ENCODE measurements at places on chromosomes 16 and 17.

- no peak for DNase-seq
Observed at GRCh38 chr17:22286337-22287041, 594.2 kb downstream of the KCNJ18 start.

DNA sequence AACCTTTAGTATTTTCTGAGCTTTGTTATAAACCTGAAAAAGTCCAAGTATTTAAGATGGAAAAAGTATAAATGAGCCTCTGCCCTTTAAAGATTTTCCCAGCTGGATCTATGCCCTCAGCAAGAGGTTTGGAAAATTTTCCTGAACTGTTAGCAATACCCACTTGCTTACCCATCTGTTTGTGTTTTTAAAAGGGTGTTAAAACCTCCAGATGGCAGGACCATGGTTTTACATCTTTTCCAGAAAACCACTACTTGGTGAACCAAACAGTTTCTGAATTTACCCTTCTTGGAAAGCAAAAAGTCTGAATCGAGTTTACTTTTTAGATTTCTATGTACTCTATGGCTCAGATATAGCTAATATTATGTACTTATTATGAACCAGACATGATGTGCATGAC, 719 bp downstream of the PMFBP1 start:
- DNase-seq = no peak

DNA sequence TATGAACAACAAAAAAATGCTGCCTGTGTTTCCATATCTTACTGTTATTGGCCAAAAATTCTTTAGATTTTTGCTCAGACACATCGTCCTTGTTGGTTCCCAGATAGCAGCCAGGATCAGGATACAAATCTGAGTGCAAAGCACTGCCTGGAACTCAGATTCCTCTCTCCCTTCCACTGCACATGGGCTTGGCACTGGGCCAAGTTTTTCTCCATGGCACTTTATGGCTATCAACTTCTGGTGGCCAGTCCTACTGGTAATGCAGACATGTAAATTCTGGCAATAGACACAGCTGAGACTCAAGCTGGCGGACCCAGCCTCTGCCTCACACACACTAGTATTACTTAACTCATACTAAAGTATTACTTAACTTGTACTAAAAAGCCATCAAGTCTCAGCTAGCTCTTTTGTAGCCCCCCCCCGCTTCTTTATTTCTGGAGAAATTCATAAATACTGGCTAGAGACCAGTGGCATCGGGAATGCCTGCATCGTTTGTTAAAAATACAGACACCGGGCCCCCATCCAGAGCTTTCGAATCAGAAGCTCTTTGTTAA, 181.2 kb upstream of the COX10 start:
- peak; percentile 5 for DNase-seq

- no peak for DNase-seq
Observed at GRCh38 chr16:22284637-22285036, 12.6 kb upstream of the POLR3E start.

- no peak for DNase-seq
Observed at GRCh38 chr16:84132527-84133285, 12.3 kb downstream of the HSDL1 start.

- DNase-seq = no peak
Observed at GRCh38 chr17:81118308-81119221, 46.7 kb upstream of the PVALEF start.

GRCh38 chr16:89721546-89722391, 432 bp downstream of the ZNF276 start:
- DNase-seq = no peak

DNA sequence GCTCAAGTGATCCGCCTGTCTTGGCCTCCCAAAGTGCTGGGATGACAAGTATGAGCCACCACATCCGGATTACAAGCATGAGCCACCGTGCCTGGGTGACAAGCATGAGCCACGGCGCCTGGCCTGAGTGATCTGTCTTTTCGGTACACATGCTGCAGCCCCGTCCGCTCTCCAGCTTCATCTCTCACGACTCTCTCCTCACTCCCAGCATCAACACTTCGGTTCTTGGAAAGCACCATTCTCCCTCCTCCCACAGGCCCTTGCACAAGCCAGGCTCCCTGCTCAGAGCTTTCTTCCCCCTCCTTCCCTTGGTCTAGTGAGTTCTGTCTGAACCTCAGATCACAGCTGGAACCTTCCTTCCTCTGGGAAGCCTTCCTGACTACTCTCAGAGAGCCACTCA, 6.5 kb upstream of the NCBP3 start:
- DNase-seq = no peak

GRCh38 chr17:29240477-29240876, 6.2 kb upstream of the CRYBA1 start:
- no peak for DNase-seq

DNA sequence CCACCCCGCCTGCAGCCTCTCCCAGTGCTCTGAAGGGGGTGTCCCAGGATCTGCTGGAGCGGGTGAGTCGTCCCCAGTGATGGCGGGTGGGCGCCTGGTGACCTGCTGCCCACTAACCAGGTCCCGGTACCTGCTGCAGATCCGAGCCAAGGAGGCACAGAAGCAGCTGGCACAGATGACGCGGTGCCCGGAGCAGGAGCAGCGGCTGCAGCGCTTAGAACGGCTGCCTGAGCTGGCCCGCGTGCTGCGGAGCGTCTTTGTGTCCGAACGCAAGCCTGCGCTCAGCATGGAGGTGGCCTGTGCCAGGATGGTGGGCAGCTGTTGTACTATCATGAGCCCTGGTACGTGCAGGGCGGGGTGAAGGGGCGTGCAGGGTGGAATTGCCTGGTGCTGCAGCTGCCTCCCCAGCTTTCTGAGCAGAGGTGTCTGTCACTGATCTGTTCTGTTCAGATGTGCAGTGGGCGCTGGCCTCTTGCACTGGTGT, 3.6 kb downstream of the CDT1 start:
- no peak for DNase-seq

- no peak for DNase-seq
Observed at GRCh38 chr17:39939106-39939505, 11.6 kb downstream of the LRRC3C start.

DNA sequence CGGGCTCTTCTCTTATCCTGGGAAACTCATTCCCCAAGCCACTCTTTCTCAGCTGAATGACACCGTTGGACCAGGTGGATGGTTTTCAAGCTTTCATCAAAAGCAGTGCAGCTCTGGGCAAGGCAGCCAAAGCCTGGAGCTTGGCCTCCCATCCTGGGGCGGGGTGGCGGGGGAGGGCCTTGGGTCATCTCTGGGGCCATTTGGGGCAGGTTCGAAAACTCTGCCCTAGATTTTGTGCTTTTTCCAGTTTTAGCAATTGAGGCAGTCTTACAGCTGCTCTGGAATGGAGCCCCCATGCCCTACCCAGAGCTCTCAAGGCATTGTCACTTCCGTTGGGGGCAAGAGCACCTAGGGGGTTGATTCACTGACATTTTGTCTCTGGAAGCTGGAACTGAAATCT, 9.1 kb downstream of the MPRIP start:
- DNase-seq = no peak

- peak; percentile 59 for DNase-seq
Observed at GRCh38 chr16:48318630-48319029, 66.6 kb downstream of the SIAH1 start.

GRCh38 chr17:5096731-5097100, 15.0 kb downstream of the ZNF232 start:
- DNase-seq = no peak

GRCh38 chr17:44359458-44360143, 4.1 kb downstream of the FAM171A2 start:
- no peak for DNase-seq

- DNase-seq = no peak
Observed at GRCh38 chr16:57774705-57775285, 27.5 kb downstream of the KIFC3 start.

- DNase-seq = no peak
Observed at GRCh38 chr16:56281249-56281805, 90.0 kb downstream of the GNAO1 start.

GRCh38 chr17:20823905-20824304, 218.9 kb downstream of the USP22 start:
- no peak for DNase-seq

DNA sequence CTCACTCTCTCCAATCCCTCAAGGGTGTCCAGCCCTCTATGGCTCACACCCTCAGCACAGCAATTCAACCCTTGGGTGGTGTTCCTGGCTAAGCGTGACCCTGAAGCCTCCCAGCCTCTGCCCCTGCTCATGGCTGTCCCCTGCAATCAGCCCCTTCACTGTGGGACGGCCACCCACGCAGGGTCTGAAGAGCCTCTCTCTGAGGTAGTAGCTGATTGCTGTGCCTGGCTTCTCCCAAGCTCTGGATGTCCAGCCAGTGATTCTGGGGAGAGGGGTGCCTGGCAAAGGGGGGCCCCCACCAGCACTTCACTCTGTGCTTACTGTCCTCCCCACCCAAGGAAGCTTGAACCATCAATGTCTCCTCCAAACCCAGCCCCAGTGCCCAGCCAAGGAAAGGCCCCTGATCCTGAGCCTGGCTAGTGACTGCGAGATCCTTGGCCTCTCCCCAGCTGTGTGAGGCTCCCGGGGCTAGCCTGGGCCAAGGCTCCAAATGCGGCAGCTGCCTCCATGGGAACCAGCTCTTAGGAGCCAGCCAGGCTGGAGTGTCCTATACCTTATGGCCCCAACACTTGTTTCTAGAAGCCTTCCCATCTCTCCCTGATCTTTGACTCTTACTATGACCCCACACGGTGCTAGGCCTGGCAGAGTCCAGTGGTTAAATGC, 9.9 kb downstream of the MTSS2 start:
- DNase-seq = no peak

- DNase-seq = peak; percentile 72
Observed at GRCh38 chr17:83125515-83126274, 46.3 kb downstream of the METRNL start.

DNA sequence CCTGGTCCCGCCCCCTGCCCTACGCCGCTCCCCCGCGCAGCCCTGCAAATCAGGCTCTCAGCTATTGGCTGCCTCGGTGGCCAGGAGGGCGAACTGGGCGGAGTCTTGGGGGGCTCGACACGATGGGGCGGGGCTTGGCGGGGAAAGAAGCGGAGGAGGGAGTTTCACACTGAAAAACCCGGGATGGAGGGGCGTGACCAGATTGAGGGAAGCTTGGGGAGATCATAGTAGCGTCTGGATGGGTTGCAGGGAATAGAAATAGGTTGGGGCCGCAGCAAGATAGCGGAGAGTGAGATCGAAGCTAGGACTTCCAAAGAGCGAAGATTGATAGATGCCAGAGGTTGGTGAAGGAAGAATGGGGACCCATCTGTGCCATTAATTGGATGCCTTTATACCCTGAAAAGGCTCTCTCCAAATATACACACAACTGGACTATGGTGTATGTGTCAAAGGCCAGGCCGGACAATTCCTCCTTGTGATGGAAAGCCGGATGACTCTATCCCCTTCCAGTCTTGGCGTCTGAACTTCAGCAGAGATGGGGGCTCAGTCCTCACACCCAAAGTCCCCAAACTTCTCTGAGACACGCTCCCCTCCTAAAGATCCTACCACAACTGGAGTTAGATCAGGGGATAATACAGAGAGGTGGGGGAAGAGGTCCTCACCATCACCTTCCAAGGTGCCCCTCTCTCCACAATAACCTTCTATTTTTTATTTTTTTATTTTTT, 376 bp upstream of the STAC2 start:
- peak; percentile 76 for DNase-seq

DNA sequence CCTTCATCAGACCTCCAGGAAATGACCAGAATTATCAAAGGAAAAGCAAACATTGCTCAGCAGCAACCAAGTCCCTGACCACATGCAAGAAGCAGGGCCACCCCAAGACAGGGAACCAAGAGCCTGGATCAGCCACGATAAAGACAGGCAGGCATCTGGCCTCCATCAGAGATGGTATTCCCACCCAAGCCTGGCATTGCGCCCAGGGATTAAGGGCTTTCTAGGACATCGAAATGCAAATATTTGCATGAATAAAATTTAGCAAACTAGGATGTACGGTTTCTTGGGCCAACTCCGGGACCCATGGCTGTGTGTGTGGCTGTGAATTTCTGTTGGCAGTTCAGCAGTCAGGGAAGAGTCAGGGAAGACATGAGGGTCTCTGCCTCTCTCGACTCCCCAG, 241.4 kb upstream of the DYNLRB2 start:
- DNase-seq = no peak

DNA sequence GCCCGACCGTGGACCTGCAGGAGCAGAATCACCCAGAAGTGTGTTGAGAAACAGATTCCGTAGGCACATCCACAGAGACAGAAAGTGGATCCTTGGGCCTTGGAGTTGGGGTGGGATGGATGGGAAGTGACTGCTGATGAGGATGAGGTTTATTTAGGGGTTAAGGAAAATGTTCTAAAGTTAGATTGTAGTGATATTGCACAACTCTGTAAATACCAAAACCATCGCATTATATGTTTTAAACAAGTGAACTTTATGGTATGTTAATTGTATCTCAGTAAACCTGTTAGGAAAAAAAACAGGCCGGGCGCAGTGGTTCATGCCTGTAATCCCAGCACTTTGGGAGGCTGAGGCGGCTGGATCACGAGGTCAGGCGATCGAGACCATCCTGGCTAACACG, 3.6 kb downstream of the ENDOV start:
- DNase-seq = no peak

- DNase-seq = no peak
Observed at GRCh38 chr16:84692451-84693214, 7.2 kb upstream of the USP10 start.

GRCh38 chr16:58031016-58031800, 5.7 kb downstream of the MMP15 start:
- no peak for DNase-seq

DNA sequence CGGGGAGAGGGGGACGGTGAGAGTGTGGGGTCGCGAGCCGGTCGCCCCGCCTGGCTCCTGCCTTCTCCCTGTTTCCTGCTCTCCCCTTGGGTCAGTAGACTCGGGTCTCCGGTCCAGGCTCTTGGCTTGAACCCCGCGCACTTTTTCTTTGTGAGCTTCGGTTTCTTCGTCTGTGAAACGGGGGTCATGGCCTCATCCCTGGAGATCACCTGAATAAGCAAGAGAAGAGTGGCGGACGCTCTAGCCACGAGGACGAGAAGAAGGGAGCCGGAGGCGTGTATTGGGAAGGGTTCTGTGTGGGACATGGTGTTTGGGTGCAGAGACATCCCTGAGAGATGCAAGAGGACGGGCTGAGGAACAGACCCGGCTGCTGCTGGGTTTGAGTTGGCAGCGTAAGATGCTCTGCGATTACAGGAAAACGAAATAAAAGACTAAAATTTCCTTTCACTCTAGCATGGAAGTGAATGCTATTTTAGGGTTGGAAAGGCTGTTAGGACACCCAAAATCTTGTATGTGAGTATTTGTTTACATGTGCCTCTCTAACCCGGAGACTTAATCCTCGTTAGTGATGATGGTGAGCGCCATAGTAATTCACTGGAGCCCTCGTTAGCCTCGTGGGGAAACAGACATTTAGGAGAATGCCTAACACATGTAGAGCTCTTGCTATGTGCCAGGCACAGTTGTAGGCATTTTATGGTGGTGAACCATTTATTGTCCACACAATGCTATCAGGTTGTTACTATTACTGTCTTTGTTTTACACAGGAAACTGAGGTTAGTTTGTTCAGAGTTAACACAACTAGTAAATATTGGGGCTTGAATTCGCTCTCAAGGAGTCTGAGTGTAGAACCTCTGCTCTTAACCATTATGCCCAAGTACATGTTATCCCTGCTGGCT, 646 bp downstream of the KIF22 start:
- DNase-seq = no peak

- DNase-seq = no peak
Observed at GRCh38 chr17:18950944-18951905, 740 bp upstream of the SLC5A10 start.

- DNase-seq = no peak
Observed at GRCh38 chr17:32943647-32944191, 15.8 kb downstream of the TMEM98 start.

GRCh38 chr17:44331249-44331760, 6.7 kb upstream of the SLC25A39 start:
- DNase-seq = peak; percentile 70

Data from putamen (tissue), 1 donor.